ENCODE measurements at places on chromosomes 4 and X.

GRCh38 chrX:154305541-154306205, 10.1 kb downstream of the TKTL1 start:
- no peak for ATAC-seq

DNA sequence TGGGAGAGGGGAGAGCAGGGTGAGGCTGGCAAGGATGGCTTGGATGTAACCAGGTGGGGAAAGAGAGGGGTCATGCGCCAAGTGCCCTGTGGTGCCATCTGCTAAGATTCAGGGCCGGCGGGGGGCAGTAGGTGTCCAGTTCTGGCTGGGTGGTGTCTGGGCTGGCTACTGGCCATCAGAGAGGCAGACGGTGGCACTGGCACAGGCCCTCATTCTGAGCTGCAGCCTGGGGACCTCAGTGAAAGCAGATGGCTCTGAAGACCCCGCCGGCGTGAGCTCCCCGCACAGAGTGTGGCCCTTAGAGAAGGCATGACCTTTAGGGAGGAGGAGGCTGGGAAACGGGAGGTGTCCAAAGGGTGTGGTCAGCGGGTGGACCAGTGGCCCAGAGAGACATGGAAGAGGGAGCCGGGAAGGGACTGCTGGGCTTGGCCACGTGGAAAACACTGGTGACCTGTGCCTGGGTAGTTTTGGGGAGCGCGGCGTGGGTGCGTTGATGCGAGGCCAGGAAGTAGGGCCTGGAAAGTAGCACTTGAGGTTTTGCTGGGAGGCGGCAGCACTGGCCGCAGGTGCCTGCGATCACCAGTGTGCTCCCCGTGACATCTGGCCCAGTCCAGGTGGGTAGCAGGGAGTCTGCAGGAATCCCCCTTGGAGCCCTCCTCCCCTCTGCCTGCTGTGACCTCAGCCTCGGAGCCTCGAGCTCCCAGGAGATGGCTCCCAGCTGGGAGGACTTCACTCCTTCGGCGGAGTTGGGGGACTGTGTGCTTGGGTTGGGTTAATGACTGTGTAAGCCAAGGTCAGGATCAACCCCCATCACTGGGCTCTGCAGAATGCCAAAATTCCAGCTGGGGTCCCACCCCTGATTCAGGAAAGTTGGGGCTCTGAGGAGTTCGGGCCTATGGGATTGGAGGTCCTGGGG, 9.3 kb upstream of the SH3TC1 start:
- no peak for ATAC-seq

GRCh38 chr4:152848508-152848907, 68.8 kb downstream of the ARFIP1 start:
- ATAC-seq = no peak

DNA sequence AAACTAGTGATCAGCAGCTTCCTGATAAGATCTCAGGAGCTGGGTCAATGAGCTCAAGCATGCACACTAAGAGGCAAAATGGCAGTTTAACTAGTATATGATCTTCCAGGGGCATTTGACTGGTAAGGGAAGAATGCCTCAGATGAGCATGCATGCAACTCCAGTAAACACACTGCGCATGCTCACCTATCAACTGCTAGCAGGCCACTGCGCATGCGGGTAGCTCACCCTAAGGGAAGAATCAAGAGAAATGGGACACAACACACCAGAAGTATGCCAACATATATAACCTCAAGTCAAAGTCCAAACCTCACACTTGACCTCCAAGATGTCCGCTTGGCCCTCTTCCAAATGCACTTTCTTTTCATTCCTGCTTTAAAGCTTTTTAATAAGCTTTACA, 1004.0 kb downstream of the ADGRL3 start:
- no peak for ATAC-seq

DNA sequence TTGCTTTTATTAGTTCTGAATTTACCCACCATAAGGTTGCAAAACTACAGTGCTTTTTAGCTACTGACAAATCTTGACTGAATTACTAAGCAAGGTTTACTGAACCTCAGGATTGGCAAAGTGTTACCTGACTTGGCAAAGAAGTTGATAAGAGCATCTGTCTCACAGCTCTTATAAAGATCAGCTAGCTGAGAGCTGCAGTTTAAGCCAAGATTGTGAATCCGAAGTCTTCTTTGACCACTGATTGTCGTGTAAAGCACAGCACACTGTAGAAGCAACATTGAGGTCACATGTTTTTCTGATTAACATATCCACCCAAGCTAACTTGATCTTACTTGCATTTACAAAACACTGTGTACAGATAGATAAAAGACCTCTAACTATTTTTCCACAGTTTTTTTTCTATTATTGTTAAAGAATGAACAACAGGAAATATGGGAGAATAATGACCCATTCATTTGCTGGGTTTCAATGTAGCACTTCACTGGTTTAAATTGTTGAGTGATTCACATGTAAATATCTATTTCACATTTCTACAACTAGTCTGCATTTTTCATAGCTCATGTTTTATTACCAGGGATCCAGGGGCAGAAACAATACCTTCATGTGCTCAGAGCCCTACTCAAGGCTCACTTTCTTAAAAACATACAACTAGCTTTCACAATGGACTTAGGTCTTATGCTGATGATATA, 54.0 kb downstream of the METTL14 start:
- no peak for ATAC-seq

GRCh38 chrX:68677998-68678397, 30.5 kb downstream of the STARD8 start:
- ATAC-seq = no peak

GRCh38 chr4:39259571-39260330, 77.4 kb downstream of the WDR19 start:
- ATAC-seq = no peak

GRCh38 chr4:181043486-181043885, 1199.7 kb upstream of the TENM3 start:
- no peak for ATAC-seq

Measured in activated CD4-positive, CD25-positive, alpha-beta regulatory T cell treated with anti-CD3 and anti-CD28 coated beads, Interleukin-2, amount 50 U/mL, for 24 hours (primary cell).